ENCODE measurements at places on chromosomes 2 and 18. TPM values are rescaled to one million over a fixed set of nuclear protein-coding genes. Genes with fewer than 3 reads are reported as not detected.

GRCh38 chr2:151459358-151459757 is 49.7 kb downstream of the RIF1 start:
- DNase-seq, result no peak

DNA sequence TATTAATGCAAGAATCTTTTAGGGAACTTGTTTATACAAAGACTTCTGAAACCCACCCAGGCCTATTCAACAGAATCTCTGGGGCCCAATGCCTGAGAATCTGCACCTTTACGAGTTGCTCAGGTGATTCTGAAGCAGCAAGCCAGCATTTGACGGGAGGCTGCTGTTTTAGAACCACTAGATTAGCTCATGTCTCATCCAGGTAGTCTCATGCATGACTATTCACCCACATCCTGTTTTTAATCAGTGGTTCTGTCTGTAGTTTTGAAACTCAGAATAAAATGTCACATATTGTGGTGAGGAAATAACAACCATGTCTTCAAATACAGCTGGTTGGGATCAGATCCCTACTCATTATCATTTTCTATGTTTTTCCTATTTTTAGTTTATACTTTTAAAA is 39.5 kb downstream of the CYTIP start:
- peak; percentile 54 for DNase-seq

DNA sequence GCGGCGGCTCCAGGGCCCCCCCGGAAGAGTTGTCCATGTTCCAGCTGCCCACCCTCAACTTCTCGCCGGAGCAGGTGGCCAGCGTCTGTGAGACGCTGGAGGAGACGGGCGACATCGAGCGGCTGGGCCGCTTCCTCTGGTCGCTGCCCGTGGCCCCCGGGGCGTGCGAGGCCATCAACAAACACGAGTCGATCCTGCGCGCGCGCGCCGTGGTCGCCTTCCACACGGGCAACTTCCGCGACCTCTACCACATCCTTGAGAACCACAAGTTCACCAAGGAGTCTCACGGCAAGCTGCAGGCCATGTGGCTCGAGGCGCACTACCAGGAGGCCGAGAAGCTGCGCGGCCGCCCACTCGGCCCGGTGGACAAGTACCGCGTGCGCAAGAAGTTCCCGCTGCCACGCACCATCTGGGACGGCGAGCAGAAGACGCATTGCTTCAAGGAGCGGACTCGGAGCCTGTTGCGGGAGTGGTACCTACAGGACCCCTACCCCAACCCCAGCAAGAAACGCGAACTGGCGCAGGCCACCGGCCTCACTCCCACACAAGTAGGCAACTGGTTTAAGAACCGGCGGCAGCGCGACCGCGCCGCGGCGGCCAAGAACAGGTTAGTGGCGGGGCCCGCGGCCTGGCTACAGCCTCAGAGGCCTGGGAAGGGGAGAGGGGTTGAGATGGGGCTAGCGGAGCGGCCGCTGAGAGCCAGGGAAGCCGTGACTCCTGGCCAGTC is 965 bp downstream of the SIX3 start:
- DNase-seq, result no peak

GRCh38 chr2:144965172-144965571 is 445.3 kb upstream of the ZEB2 start:
- no peak for DNase-seq

DNA sequence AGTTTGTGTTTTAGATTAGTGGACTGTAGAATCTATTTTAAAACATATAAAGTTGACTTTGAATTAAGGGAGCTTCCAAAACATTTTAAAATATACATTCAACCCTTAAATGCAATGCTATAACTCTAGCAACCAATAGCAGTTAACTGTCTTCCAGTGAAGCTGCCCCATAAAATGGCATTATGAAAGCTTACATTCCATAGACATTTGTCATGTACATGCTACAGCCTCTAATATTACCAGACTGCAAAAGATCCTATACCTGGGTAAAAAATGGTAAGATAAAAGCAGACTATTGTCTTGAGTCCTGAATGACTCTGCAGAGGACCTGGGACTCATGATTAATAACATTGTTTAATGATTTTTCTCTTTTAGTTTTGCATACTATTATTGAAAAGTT is 489.4 kb downstream of the LRP1B start:
- no peak for DNase-seq

DNA sequence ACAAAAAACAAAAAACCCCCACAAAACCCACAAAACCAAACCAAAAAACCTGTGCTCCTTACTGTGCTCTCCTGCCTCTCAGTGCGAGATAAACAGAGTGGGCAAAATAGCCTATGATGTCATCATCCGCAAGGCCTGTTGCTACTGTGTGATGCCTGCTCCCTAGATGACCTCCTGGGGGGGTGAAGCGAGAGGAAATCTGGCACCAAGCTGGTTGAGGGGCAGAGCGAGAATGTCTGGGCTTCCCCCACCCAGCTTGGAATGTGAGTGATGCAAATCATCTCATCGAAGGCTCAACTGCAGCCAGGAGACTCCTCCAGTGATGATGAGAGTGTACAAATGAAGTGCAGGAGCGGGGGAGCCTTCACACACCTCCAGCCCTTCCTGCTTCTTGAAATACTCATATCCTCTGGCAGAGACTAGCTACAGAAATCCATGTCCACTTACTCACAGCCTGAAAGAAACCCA is 57.7 kb upstream of the MAP4K3 start:
- no peak for DNase-seq

DNA sequence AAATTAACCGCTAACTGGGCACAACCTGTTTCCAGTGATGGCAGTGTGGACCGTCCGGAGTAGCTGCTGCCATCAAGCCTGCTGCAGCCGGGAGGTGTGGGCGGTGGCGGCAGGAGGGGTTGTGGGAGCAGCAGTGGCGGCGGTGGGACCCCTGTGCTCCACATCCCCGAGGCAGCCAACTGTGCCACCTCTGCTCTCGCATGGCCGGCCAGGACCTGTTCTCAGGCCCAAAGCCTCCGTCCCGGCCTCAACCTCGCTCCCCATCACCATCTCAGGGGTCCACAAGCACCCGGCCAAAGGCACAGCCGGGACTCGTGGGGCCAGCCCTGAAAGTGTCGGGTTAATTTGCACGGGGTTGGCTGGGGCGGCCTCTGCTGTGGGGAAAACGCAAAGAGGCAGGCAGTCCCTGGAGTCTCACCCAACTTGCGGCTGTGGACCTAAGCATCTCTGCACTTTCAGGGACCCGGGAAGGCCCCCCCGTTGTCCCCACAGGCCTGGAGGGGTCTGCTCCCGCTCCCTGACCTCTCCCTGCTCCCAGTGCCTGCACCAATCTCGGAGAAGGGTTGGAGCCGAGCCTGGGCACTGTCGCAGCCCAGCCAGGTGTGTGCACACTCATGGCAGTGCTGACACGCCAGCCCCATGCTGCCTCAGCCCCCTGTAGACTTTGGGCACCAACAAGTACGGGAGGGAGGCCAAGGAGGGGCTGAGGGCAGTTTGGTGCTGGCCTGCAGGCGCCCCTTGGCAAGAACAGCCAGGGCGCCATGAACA is 44.4 kb upstream of the PEX13 start:
- no peak for DNase-seq

GRCh38 chr2:167964650-167965413 is 282.6 kb downstream of the STK39 start:
- no peak for DNase-seq

- DNase-seq, result no peak
Measured at GRCh38 chr2:36404318-36404717, 48.7 kb downstream of the CRIM1 start.

DNA sequence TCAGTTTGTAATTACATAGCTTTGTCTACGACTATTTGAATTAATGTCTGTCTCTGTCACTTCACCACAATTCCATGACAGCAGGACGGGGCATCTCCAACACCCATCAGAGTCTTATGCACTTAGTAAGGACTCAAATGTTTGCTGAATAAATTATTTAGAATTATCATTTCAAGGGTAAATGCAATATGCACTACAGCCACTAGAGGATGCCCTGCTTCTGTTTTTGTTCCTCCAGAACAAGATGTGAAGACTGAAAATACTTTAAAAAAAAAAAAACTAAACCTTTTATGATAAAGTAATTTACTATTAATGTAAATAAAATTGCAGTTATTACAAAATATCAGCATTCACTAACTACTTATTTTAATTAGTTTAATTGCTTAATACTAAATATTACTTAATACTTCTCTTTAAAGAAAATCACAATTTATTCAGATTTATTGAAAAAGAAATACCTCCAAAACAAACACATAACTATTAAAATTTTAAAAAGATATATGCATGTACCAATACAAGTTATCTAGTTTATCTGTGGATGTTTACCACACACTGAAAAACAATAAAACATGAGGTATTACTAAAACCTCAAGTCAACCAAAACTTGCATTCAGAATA is 3.2 kb downstream of the PIGN start:
- DNase-seq, result peak; percentile 30

DNA sequence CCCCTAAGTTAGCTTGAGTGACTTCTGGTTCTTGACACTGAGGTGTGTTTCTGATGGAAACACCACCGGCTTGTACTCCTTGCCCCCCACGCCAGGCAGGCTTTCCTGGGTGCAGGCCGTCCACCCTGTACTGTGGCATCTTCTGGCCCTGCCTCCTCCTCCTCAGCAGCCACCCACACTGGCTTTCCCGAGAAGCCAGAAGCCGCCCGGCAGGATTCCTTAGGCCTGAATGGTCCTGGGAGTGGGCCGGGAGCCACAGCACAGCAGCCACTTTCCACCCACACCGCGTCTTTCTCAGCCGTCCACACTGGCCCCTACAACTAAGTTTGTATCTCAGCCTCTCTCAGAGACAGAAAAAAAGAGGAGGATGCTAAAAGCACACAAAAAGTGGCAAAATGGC is 2.1 kb upstream of the HSBP1L1 start:
- DNase-seq, result no peak

DNA sequence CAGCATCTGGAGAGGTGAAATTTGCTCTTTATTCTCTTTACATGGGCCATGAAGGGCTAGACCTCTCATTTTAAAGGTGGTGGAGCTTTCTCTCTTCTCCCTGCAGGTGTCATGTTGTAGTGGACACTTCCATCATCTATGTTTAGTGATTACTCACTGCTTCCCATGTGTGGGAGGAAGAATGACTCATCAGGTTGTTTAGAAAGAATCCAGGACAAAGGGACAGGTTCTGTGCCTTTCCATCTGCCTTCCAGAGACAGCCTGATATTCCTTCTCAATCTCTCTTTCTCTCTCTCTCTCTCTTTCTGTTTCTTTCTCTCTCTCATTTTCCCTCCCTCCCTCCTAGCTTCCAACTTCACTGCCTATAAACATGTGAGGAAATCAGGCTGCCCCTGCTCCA is 38.7 kb downstream of the SCG2 start:
- no peak for DNase-seq

DNA sequence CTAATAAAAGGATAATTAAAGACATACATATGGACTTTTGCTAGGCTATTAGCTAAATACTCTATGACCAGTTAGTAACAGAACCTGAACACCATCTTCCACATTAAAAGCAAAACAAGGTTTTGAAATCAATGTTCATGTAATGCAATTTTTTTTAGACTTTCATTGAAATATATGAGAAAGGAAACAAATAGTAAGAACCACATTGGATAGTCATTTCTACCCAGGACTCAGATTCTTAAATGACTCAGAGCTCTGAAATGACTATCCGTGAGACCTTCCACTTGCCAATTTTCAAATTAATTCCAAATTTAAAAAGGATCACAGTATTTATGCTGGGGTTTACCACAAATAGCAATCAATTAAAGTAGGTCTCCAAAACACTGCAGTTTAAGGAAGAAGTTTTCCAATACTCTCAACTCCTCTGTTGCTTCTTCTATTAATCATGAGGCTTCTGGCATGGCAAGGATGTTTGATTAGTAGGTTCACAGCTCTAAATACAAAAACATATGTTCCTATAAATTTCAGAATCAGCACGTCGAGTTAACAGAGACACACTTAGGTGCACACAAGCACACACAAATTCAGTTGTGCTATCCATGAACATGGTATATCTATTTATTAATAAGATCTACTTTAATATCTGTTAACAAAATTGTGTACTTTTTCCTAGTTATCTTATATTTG is 841.0 kb downstream of the RNF144A start:
- DNase-seq, result no peak

- DNase-seq, result no peak
Measured at GRCh38 chr2:63544017-63544627, 44.2 kb downstream of the WDPCP start.

- DNase-seq, result no peak
Measured at GRCh38 chr2:59677158-59677557, 876.3 kb downstream of the BCL11A start.

DNA sequence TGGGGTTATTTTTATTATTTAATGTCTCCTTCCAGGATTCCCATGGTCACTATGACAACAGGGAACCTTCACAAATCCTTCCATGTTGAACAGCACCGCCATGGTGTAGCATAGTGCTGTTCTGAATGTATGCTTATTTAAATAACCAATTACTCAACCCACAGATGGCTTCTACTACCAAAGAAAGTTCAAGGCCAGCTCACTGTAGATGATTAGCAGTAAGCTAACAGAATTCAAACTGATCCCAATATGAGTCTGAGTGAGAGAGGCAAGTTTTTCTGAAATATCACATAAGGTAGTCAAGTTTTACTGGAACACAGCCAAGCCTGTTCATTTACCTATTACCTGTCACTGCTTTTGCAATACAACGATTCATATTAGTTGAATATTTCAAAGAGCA is 51.2 kb downstream of the CLASP1 start:
- DNase-seq, result no peak

DNA sequence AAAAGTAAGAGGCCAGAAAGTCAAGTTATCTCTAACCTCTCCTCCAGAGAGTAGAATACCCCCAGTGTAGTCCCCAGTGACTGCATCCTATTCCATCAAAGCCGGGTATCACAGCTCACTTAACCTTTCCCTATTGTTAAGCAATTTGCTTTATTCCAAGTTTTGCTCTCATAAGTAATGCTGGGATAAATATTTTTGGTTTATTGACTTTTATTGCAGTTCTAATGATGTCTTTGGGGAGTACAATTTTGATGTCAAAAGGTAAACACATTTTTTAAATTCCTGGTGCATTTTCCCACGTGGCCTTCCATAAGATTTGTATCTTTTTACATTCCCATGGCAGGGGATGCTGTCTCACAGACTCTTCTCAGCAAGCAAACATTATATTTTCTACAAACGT is 43.3 kb downstream of the CMPK2 start:
- no peak for DNase-seq

- no peak for DNase-seq
Measured at GRCh38 chr2:232545511-232546375, 4.6 kb downstream of the TIGD1 start.

DNA sequence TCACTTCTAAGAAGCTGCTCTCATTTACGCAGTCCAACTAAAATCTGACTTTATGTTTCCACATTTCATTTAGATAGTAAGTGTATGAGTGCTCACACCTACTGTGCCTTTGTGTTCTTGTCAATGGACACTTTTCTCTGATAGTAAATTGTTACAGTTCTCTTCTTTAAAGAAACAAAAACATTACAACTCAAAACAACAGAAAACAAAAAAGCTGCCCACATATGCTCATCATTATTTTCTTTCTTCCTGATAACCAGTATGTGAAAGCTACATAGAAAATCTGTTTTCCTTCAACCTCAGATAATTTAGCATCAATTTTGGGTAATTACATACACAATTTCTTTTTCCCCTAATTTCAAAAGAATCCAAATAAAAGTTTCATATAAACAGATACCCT is 1247.8 kb upstream of the NXPH2 start:
- DNase-seq, result no peak

Gene HOXD13
- total RNA-seq, result not detected

Gene CCDC148
- total RNA-seq, result not detected

Gene C1QL2
- total RNA-seq, result not detected

Gene ACTG2
- not detected for total RNA-seq

Gene MAPK4
- not detected for total RNA-seq

Gene MAP3K19
- total RNA-seq, result not detected

Gene AQP12A
- not detected for total RNA-seq

Gene CYRIA
- 0.68 TPM for total RNA-seq

Gene CLHC1
- 7.1 TPM for total RNA-seq

Gene TMX3
- total RNA-seq, result 49.5 TPM

Gene WIPF1
- total RNA-seq, result 368 TPM
